ENCODE measurements at places on chromosomes 7 and 10.

GRCh38 chr7:89775459-89775858 lies 378.8 kb upstream of the STEAP1 start:
- DNase-seq: no peak

- no peak for DNase-seq
Observed at GRCh38 chr7:109127145-109127544, 557.5 kb downstream of the DNAJB9 start.

DNA sequence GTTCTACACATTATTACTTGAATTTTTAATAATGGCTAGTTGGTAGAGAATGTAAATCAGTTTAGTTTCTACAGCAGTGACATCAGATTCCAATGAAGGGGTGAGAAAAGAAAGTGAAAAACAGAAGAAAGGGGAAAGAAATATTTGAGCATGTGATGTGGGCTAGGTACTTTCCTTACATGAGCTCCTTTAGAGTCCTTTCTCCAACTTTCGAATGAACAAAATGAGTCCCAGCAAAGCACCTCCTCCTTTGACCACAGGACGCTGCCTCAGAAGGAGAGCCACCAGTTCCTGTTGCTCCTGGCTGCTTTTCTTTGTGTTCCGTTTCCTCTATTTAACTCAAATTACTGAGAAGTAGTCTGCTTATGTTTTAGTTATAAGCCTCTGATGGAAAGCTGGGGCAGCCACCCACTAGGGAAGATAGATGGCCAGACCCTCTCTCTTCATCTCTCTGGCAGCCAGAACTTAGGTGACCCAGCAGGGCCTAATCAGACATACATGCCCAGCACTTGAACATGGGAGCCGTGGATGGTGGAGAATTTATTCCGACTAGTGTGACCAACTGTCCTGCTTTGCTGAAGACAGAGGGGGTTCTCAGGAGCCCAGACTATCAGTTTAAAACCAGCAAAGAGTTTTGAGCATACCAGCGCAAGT lies 82.4 kb upstream of the NME8 start:
- DNase-seq: peak; percentile 48

DNA sequence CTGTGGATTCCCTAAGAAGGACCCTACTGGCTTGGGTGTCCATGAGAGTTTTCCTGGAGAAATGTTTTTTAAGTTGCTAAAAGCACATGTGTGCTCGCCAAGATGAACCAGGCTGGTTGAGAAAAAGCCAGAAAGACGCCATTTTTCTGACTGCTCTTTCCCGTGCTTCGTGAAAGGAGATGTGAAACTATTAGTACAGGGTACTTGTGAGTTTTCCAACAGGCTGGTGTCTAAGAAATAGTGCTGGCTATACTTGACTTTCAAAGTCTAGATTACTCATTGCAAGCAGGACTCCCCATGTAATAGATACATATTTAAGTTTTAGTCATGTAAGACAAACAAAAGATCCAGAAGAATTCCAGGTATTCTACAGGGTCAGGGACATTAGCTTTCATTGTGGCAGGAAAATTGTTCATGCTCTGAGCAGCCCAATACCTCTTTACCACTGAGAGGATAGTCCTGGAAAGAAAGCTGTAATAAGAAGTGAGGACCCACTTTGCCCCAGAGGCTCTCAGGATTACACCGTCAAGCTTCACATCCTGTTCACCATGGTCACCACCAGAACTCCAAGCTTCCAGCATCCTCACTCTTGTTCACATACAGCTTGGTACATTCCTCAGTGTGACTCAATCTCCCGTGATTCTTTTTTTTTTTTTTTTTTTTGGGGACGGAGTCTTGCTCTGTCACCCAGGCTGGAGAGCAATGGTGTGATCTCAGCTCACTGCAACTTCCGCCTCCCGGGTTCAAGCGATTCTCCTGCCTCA lies 43.8 kb upstream of the ICA1 start:
- DNase-seq: no peak

GRCh38 chr7:100271716-100272537 lies 35.6 kb upstream of the SPDYE3 start:
- peak; percentile 96 for DNase-seq

DNA sequence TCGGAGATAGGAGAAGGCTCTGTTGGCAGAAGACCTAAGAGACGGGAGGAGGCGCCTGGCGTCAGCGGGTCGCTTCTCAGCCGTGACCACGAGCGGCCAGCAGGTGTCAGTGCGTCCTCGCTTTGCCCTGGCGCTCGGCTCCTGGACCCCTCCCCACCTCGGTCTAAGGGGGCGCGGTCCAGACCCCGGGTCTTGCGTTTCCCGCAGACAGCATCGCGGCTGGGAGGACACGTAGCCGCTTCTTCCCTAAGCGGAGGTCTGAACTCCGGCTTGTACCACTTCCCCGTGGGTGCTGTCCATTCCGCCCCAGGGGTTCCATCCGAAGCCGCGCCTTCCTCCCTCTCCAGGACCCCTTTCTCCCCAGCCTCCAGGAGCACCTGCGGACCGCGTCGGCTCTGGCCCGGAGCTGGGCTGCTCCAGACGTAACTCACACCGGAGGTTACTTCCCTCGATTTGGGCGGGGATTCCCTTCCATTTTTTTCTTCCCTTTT lies 593 bp upstream of the ADRA2A start:
- no peak for DNase-seq

DNA sequence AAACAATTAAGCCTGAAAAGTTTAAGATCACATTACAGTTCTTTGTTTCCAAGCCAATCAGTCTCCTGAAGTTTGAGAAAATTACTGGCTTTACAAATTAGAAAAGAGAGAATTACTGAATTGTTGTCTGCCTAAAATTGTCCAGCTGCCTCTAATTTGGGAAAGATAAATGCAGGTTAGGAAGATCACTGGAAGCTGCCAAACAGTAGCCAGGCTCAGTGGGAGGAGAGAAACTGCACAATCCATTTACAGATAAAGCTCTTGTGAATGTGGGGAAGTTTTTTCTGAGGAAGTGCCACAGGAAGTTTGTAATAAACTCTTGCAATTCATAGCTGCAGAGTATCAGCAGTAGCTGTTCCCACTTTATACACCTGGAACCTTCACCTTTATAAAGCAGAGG lies 100.7 kb downstream of the IQUB start:
- no peak for DNase-seq

DNA sequence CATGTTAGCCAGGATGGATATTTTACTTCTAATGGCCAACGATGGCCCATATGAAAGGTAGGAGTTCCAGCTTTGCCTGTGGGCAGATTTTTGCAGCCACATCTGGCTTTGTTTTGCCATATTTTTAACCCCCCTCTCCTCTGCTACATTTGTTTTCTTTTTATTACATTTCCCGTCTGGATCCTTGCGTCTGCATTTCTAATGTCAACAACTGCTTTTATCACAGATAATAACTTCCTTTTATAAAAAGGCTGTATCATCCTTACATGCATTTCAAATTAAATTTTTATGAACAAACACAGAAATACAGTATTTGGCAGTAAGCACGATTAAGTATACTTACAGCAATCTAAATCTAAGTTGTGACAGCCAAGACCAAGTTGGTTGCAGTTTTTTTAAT lies 156.0 kb downstream of the BAMBI start:
- DNase-seq: no peak

DNA sequence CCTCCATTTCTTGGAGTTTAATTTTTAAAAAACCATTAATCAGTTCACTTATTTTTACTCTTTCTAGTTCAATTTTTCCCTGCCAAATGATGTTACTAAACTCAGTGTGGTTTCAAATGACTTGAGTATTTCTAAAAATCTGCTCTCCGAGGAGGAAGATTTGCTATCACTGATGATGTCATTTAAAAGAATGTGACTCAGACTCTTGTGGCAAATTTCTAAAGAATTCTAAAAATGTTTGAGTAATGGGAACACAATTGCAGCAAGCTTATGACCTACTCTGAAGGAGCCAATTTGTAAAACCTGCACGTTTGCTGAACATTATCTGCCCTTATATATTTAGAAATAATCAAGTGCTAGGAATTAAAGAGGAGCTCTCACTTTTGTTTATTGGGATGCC lies 88.6 kb downstream of the SPAG6 start:
- DNase-seq: no peak

DNA sequence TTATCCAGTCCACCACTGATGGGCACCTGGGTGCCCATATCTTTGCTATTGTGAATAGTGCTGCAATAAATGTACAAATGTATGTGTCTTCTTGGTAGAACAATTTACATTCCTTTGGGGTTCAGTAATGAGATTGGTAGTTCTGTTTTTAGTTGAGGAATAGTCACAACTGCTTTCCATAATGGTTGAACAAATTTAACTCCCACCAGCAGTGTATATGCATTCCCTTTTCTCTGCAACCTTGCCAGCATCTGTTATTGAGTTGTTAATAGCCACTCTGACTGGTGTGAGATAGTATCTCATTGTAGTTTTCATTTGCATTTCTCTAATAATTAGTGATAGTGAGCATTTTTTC lies 27.8 kb downstream of the COA1 start:
- DNase-seq: no peak

DNA sequence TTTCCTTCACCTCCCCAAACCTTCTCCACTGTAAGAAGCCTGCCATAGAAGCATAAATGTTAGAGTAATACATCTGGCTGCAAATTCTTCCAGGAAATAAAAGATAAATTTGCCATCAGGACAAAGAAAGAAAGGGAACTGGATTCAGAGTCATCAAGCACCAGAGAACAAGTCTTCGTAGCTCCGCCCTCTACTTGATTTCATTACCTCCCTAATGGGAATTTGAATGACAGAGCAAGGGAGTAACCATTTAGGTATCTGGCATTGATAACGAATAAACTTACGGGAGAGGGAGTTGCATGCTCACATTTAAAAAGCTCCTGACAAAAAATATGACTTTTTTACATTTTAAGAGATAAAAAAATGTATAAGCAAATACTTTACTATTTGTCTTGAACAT lies 263.4 kb downstream of the NEBL start:
- DNase-seq: no peak

GRCh38 chr7:102455596-102455995 lies 9.1 kb downstream of the ALKBH4 start:
- no peak for DNase-seq

DNA sequence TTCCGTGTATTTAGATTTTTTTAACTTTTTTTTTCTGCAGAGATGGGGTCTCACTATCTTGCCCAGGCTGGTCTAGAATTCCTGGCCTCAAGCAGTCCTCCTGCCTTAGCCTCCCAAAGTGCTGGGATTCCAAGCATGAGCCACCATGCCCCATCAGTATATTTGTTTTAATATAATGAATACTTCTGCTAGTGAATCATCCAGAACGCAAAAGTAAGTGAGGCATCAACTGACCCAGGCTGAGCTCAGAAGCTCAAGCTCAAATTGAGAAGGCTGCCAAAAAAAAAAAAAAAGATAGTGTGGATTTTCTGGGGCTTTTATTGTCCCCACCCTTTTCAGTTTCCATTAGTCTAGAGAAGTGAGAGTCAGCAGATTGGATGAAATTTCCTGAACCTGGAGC lies 39.0 kb upstream of the TECTB start:
- no peak for DNase-seq

- no peak for DNase-seq
Observed at GRCh38 chr10:98076086-98076485, 45.7 kb upstream of the CRTAC1 start.

GRCh38 chr7:6614953-6615722 lies at the start of gene ZNF853:
ZNF853 (plus strand) TSS chr7:6615610; CDS start chr7:6616175, 565 bp downstream.
- DNase-seq: peak; percentile 12

GRCh38 chr10:34567659-34568253 lies 247.3 kb downstream of the PARD3 start:
- no peak for DNase-seq

DNA sequence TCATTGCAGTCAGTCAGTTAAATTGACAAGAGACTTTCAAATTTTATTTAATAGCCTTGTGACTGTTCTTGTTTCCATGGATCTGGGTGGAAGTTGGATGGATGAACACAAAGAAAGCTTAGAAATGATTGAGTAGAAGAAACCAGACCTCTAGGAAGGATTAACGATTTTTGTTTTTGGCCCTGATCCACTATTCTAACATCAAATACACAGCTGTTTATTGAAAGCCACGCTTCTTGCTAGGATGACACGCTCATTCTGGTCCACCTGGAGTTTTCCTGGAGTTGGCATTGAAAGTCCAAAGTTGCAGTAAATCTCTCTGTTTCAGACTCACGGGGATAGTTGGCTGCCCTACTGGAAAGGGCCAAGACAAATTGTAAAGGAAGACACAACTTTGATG lies 108.4 kb downstream of the KIF20B start:
- DNase-seq: no peak

DNA sequence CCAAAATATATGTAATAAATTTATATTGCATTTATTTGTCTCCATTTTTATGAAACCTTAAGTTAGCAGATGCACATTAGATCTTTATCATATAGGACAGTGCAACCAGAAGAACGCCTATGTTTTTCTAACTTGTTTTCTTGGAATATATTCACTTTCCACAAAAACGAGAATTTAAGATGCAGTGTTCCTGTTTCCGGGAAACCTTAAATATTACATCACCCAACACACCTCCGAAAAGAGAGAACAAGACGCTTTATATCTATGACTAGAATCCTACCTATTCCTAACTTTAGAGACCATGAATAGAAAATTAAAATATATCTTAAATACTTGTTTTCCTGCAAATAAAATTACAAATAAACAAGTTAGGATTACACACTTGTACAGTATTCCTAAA lies 1.9 kb downstream of the EZH2 start:
- no peak for DNase-seq

DNA sequence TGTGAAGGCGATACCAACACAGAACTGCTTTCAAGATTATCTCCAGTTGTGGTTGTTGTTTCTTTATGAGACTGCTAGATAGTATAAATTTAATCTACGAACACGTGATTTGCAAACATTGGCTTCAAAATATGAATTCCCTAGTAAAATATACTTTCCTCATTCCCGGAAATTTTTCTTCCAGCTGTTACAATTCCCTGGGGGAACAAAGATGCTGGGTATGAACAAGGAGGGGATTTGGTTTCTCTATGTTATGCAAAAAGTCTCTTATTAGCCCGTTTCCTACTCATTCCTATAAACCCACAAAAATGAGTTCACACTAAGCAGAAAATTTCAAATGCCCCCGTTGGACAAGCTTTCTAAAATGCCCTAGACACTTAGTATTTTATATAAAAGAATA lies 928.3 kb downstream of the CNTNAP2 start:
- no peak for DNase-seq

Data from CD4-positive, alpha-beta T cell treated with Interferon gamma for 1 hour (primary cell).